A172 (cell line): ENCODE measurements at places on chromosomes 13 and 19. TPM values are rescaled to one million over a fixed set of nuclear protein-coding genes. Genes with fewer than 3 reads are reported as not detected.

The FGF22 gene
- total RNA-seq: 0.17 TPM in 1 of 2 replicates, not detected in the other

The C1QTNF9B gene
- total RNA-seq: not detected in 2 replicates

- DNase-seq: no peak
Measured at GRCh38 chr19:51108805-51109146, 567 bp upstream of the CTU1 start.

The PDE4C gene
- 0.02 TPM in 1 of 2 replicates, not detected in the other for total RNA-seq

The OSCAR gene
- 0.41 TPM in 1 of 2 replicates, not detected in the other for total RNA-seq

The SPINT2 gene
- total RNA-seq: 0.41 and 0.60 TPM in 2 replicates

DNA sequence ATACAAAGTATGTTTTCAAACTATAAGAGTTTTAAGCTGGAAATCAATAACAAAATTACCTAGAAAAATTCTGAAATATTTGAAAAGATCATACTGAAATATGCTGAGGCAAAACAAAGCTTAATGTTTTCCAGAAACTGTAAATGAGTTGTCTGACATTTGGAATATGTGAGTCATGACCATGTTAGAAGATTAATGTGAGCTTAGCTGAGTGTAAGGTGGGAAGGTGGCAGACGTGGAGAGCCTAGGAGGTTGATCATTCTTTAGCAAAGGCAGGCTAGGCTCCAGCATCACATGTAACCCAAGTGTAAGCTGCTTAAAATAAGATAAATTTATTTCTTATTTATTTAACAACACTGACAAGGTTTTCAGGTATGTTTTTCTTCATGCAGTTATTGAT is 2086.1 kb upstream of the PCDH20 start:
- peak; percentile 32 for DNase-seq

DNA sequence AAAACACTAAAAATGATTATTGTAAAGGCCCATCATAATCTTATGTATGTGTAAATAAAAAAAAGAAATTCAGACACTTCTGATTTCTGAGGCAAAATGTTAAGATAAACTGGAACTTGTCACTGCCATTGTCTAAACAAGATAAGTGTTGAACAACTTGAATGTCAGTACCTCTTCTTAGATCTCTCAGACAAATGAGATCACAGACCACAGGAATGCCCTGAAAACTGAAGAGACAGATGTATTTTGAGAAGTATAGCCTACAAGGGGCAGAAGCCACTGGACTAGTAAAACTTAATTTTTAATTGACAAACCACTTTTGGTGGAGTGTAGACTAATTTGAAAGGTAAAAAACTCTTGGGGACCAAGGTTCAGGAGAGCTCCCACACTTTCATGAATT is 375.5 kb upstream of the SLITRK5 start:
- peak; percentile 8 for DNase-seq

DNA sequence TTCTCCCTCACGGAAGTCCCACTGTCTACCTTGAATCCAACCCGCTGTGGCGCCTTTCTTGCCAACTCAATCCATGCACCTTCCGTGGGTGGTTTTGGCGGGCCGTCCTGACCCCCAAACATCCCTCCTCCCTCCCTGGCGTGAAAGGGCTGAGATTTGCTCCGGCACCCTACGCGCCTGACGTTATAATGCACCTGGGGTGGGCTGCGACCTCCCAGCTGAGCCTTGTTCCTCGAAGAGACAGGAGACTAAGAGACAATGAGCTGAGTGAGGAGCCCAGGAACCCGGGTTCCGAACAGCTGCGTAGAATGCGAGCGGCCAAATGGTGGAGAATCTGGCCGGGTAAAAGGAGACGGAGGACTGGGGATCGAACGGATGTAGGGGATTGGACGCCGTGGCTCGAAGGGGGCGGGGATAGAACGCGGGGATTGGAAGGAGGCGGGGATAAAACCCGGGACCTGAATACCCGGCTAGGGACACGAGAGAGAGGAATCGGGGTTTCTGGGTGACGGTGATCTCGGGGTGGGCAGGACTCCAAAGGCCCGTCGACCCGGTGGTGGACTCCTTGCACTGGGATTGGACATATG is at the start of gene CPT1C:
Gene CPT1C (plus strand): TSS at position 461 of the 587 bp plus-strand sequence. CDS start 1,137 bp downstream, outside the sequence.
- no peak for DNase-seq

DNA sequence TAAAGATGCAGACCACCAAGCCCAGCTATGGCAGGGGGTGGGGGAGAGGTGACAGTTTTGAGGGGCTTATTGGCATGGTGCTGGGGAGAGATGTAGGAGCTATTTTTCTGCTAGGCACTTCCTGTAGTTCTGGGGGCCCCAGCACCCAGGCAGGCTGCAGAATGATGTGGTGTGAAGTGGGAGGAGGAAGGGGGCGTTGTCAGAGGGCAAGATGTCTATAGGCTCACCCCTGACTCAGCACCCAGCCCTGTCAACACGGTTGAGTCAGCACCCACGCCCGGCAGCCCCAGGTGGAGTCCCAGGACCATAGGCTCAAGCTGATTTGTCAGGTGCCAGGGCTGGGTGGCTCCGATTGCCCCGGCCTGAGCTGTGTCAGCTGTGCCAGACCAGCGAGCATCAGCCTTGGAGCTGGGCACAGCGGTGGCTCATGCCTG is 5.8 kb downstream of the KLF2 start:
- DNase-seq: peak; percentile 99

The MBD3L1 gene
- total RNA-seq: not detected in 2 replicates

GRCh38 chr19:46625731-46626130 is 842 bp upstream of the PTGIR start:
- DNase-seq: no peak

The ZNF100 gene
- 2.7 and 3.5 TPM in 2 replicates for total RNA-seq

The KIR3DL1 gene
- not detected in 2 replicates for total RNA-seq

DNA sequence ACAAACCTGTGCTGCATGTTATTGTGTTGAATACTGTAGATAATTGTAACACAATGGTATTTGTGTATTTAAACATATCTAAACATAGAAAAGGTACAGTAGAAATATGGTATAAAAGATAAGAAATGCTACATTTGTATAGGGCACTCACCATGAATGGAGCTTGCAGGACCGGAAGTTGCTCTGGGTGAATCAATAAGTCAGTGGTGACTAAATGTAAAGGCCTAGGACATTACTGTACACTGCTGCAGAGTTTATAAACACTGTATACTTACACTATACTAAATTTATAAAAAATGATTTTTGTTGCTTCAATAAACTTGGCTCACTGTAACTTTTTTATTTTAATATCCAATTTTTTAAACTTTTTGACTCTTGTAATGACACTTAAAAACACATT is 34.4 kb downstream of the LMO7 start:
- no peak for DNase-seq

DNA sequence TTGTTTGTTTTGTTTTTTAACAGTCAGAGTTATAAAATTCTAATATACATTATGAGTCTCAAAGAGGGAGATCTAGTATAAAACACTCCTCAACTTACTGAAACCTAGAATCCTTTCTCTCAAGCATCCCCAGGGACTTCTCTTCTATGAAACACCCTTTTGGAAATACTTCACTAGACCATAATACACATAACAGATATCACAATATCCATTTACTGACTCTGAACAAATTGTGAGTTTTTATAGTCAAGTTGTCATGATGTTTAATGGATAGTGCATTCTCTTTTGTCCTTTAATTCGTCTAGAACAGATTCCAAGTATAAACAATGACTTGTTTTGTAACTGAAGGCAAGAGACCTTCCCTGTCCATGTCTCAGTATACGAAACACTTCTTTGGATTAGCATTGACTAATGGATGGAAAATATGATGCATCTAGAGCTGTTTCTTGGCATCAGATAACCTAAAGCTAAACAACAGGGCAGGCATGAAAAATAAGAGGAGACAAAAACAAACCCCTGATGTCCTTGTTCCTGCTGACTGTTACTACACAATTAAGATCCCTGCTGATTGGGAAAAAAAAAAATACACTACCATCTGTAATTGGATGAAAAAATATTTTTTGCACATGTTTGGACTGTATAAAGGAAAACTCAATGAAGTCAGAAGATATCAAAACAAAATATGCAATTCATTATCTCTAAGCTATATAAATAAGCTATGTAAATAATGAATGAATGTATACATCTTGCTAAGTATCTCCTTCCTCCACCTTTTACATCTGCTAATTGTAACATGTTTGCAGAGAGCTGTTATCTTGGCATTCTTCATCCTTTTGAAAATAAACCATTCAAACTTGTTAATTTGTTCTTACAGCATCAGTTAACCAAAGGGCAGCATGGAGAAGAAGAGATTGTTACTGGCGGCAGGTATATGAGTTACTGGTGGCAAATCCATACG is 214.2 kb downstream of the LACC1 start:
- no peak for DNase-seq

DNA sequence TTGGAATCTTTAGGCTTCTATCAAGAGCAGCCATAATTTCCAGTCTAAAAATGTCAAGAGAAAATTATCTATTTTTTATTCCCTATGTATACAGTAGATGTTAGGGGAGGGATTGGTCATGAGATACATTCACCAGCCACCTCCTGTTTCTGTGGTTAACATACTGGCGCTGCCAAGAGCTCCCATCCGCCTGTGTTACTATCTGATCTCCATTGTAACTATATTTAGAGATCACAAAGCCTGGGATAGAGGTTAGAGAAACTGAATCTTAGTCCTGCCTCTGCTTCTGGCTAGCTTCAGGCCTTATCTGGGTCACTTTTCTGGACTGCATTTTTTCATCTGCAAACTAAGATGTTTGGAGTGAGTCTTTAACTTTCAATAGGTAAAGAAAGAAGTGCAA is 46.3 kb downstream of the POLR1D start:
- peak; percentile 58 for DNase-seq

- DNase-seq: no peak
Measured at GRCh38 chr13:77508959-77509620, 26.4 kb upstream of the SCEL start.

DNA sequence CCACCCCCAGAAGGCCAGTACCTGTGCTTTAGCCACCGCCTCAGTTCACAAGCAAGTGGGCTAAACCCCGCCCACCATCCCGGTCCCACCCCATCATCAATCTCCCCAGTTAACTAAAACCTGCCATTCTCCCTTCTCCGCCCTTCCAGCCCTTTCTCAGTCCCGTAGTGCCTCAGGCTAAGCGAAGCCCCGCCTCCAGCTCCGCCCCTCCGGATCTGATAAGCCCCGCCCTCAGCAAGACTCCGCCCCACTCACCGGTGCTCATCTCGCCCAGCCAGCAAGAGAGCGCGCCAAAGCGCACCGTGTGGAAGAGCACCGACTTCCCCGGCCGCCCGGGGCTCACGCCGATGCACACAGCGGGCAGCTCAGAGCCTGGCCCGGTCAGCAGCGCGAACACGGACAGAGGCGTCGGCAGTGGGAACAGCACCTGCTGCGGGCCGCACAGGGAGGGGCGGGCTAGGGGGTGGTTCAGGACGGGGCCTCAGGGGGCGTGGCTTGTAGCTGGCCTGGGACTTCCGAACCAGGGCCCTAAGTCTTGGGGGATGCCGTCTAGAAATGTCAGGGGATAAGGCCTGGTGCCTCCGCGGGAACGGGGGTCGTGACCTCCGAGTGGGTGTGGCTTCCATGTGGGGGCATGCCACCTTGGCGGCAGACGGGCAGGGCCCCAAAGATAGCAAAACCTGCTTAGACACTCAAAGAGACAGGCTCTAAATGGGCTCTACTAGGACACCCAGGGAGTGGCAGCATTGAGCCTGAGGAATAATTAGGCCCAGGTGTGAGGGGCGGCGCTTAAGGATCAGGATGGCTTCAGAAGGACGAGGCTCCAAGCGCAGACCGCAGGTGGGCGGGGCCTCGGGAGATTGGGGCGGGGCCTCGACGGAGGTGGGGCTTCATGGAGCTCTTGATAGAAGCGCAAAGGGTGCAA is 21.4 kb downstream of the MAP4K1 start:
- DNase-seq: no peak

The TMIGD2 gene
- total RNA-seq: not detected in 2 replicates
